ENCODE measurements at places on chromosomes 7 and 10. TPM values are rescaled to one million over a fixed set of nuclear protein-coding genes. Genes with fewer than 3 reads are reported as not detected.

- peak; percentile 67 for DNase-seq
These were observed 45.9 kb upstream of the KCNIP2 start for GRCh38 chr10:101889256-101890210.

GRCh38 chr7:2120251-2120660 is 112.5 kb downstream of the MAD1L1 start:
- DNase-seq = no peak

DNA sequence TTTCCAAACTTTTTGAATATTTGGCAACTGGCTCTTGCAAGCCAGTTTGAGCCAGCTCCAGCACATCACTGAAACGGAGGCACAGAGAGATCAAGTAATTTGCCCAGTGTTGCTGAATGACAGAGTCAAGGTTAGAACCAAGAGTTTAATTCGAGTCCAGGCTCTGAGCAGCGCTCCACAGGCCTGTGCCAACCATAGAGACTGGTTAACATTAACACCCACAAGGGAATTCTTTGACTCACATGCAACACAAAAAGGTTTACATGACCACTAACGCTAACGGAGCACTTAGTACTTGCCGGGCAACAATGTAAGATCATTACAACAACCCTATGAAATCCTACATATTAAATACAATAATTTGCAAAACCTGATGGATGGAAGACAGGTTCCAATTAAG is 1.5 kb downstream of the RGS10 start:
- no peak for DNase-seq

- DNase-seq = no peak
These were observed 12.8 kb upstream of the RGS10 start for GRCh38 chr10:119555178-119555784.

Gene NUB1
- 51.7 TPM for total RNA-seq

Gene ANKRD22
- not detected for total RNA-seq

Gene ARHGEF5
- total RNA-seq = 22.0 TPM

Gene LIPM
- not detected for total RNA-seq

Gene GLRX3
- total RNA-seq = 21.8 TPM

Gene GPNMB
- 172 TPM for total RNA-seq

Data from upper lobe of left lung (tissue), 6 donors.